ENCODE measurements at places on chromosomes 4 and X.

DNA sequence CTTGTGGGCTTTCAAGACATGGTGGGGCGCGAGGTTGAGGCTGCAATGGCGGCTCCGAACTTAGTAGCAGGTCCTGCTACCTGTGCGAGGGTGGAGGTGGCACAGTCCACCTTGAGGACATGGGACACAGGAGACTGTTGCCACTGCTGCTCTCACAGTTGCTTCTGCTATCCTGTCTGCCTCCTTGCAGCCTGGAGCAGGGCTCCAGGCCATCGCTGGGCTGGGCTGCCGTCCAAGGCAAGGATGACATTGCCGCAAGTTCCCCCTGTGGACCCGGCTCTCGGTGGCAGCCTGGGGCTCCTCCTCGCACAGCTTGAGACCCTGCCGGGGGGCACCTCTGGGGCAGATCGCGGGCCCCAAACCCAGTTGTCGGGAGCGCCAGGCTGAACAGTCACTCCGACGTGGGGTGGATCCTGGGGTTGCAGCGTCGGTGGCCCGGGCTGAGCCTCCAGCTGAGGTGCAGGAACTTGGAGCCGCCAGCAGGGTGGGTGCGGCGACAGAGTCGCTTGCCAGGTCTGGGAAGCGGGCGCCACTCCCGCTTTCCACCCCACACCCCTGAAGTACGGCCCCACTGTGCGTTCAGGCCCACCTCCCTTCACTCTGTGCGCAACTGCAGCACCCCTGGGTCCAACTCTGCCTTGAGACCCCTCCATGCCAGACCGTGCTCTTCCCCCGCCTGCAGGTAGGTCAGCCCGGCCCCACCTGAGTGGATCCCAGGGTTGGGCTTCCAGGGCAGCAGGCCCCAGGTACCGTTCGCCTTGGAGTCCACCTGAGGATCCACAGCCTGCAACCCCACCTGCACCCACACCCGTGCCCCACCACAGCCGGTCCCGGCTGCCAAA, 192.7 kb upstream of the NUDT6 start:
- DNase-seq: no peak

- no peak for DNase-seq
Observed at GRCh38 chrX:64885850-64886249, 90.4 kb downstream of the ZC4H2 start.

GRCh38 chr4:158255727-158256324, 45.5 kb downstream of the TMEM144 start:
- DNase-seq: no peak

DNA sequence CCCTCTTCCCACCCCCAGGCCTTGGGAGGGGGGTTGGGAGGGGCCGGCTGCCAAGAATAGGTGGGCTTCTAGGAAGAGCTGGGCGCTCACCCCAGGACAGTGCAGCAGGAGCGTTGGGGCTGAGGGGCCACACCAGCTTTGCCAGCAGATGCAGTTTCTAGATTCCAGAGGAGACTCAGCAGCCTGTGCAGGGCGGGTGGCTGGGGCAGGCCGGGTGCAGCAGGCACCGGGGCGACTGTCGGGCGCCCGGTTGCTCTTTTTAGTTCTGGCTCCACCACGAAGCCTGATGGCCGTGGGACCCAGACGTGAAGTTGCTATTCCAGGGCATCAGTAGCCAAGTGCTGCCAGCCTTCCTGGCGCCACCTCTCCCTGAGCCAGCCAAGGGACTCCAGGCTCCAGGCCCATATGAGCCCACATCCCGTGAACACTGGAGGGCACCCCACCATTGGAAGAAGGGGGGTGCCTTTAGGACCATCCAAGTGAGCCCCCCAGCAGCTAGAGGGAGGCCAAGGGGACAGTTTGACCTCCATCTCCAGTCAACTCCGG, 5.8 kb downstream of the SSR4 start:
- no peak for DNase-seq

- DNase-seq: peak; percentile 84
Observed at GRCh38 chrX:103687073-103687695, 685 bp upstream of the MORF4L2 start.

- no peak for DNase-seq
Observed at GRCh38 chrX:12610079-12610478, 181.1 kb upstream of the PRPS2 start.

- DNase-seq: no peak
Observed at GRCh38 chr4:143140696-143141095, 44.0 kb upstream of the USP38 start.
